Effector memory CD4-positive, alpha-beta T cell (primary cell): ENCODE measurements at places on chromosomes 16 and 17.

GRCh38 chr17:14672830-14673229 is 371.9 kb downstream of the HS3ST3B1 start:
- DNase-seq, result no peak

- DNase-seq, result no peak
Observed at GRCh38 chr16:8458481-8459046, 131.7 kb downstream of the TMEM114 start.

DNA sequence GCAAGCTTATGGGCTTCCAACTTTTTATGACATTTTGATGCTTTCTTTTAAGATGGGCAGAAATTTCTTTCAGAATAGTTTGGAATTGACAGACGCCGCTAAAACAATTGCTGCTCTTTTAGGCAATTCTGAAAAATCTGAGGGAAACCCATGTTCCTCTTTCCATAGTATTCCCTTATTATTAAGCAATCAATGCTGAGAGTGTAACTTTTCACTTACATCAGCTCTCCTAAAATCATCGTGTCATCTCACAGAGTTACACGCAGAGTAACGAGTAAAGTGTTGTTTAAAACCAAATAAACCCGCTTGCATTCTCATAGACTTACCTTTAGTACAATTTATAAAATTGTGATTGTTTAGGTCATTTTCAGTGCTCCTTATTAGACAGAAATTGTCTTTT is 150.6 kb downstream of the MAF start:
- DNase-seq, result no peak

GRCh38 chr17:66764506-66764905 is 70.4 kb upstream of the CACNG5 start:
- DNase-seq, result no peak

GRCh38 chr16:24645739-24646645 is 83.5 kb upstream of the TNRC6A start:
- DNase-seq, result no peak

GRCh38 chr17:6508519-6509030 is 47.8 kb downstream of the PITPNM3 start:
- no peak for DNase-seq

DNA sequence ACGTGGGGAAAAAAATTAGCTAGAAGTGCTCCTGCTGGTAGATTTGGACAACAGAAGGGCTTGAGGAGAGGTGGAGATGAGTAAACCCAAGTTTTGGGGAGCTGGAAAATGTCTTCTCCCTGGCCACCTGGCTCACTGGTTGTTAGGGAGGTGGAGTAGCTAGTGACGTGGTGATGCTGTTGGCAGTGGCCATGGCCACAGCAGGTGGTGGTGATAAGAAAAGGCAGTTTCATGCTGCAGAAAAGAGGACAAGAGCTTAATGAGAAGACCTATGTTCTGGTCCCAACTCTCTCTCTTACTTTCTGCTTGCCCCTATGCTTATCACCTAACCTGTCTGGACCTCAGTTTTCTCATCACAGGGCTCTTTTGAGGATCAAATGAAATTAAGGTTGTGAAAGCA is 223.5 kb upstream of the N4BP1 start:
- DNase-seq, result no peak

DNA sequence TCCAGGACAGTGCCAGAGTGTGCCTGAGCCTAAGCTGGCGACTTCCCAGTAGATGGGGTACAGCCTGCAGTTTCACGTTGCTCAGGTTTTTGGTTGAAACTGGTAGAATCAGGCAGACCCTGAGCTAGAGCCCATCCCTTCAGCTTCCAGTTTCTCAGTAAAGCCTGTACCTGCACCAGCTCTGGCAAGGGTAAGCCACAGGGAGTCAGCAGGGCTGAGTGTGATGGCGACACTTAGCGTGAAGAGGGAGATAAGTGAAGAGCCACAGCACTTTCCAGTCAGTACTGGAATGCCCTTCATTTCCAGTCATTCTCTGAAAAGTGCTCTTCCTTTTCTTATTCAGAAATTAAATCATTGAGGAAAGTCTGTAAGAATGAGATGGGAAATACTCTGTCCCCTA is 22.4 kb downstream of the PLD6 start:
- no peak for DNase-seq

DNA sequence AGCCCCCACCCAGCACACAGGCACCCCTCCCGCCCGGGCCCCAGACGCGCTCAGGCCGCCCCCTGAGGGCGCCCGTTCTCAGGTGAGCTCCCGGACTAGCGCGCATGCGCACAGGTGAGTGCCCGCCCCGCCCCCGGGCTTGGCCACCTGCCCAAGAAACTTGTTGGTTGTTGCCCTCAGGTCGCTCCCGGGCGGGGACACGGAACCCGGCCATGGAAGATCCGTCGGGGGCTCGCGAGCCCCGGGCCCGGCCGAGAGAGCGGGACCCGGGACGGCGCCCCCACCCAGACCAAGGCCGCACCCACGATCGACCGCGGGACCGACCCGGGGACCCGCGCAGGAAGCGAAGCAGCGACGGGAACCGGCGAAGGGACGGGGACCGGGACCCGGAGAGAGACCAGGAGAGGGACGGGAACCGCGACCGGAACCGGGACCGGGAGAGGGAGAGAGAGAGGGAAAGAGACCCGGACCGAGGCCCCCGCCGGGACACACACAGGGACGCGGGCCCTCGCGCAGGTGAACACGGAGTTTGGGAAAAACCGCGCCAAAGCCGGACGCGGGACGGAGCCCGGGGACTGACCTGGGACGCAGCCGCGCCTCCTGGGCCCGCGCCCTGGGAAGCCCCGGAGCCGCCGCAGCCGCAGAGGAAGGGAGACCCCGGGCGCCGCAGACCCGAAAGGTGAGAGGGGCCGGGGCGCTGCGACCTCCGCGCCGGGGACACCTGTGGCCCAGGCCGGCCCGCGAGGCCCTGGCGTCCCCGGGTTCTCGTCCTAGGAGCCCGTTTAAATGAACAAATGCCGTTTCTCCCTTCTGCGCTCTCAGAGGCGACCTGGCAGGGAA is at the start of gene MARVELD3:
Gene MARVELD3 (plus strand): TSS at position 167 of the 840 bp plus-strand sequence. CDS start 46 bp downstream, at position 213.
- DNase-seq, result no peak

DNA sequence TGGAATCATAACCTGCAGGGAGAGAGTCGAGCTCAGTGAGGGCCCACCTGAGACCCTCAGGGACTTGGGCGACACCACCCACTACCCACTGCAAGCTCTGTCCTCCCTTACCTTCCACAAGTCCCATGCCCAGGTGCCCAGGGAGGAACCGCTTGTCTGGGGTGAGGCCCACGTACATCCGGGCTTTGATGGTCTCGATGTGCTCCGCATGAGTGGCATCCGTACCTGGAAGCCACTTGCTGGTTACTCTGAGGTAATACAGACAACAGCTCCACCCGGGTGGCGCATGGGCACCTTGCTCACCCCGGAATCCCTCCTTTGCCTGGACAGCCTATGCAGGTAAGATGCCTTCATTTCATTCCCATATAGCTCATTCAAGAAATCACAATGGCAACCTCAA is 24.8 kb downstream of the MIEF2 start:
- DNase-seq, result no peak

- DNase-seq, result no peak
Observed at GRCh38 chr16:51577621-51578303, 426.7 kb upstream of the SALL1 start.

DNA sequence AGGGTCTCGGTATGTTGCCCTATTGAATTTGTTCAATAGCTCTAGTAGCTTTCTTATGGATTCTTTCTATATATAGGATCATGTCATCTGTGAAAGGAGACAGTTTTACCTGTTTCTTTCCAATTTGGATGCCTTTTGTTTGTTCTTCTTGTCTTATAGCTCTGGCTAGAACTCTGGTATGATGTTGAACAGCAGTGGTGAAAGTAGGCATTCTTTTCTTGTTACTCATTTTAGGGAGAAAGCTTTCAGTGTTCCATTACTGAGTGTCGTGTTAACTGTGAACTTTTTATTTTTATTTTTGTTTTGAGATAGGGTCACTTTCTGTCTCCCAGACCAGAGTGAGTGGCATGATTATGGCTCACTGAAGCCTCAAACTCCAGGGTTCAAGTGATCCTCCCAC is 21.2 kb downstream of the EFCAB5 start:
- no peak for DNase-seq

- DNase-seq, result no peak
Observed at GRCh38 chr17:74336307-74336706, 10.3 kb downstream of the KIF19 start.

GRCh38 chr16:7439518-7439917 is 106.9 kb downstream of the RBFOX1 start:
- DNase-seq, result no peak

GRCh38 chr17:64080174-64080618 is 49.7 kb downstream of the ERN1 start:
- DNase-seq, result no peak

DNA sequence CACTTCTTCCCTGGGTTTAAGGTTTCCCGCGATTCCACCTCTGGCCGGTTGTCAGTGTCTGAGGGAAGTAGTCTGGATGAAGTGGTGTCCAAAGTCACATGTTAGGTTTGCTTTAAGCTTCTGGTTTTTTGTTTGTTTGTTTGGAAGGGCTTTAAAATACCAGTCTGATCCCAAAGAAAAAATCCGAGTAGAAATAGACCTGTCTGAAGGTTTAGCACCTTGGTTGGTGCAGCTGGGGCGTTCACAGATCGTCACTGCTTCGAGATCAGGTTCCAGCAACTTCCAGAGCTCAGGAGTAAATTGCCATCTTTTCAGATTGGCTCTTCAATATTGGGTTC is 567 bp downstream of the TMEM97 start:
- DNase-seq, result no peak

DNA sequence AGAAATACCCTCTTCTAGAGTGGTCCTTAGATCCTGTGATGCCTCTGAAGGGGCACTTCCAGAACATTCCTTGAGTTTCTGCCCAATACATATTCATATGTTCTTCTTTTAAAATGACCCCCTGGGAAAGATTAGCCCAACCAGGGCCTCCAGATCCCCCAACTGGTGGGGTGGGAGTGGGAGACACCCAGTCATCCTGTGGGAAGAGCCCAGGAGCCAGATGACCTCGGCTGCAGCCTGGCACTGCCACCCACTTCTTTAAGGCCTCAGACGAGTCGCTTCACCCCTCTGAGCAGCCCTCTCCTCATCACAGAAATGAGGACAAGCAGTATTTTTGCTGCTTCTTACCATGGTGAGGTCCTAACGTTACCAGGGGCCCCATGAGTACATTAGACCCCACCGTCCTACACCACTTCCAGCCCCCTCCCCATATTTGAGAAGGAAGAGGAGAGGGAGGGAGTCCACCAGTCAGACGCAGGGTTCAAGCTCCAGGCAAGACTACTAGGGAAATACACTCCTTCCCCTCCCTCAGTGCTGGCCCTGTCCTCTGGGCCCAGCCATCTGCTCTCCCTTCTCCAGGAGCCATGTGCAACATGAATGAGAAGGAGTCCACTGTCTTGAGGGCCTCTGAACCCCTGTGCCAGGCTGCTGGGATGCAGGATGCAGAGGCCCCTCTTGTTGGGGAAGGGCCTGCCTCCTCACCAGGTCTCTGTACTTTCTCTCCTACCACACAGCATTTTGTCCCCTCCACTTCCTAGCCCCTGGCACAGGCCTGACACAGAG is 11.8 kb downstream of the MPO start:
- DNase-seq, result no peak

DNA sequence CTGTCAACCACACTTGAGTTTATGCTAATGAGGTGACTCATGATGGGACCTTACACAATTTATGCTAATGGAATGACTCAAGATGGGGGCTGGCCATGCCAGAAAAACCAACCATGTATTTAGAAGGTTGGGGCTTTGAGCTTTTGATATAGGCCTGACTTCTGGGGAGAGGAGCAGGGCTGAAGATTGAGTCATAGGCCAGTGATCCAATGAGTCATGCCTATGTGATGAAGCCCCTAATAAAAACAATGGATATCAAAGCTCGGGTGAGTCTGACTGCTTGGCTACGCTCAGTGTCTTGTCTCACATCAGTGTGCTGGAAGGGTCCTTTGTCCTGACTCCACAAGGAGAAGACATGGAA is 7.3 kb downstream of the MFSD6L start:
- DNase-seq, result no peak

DNA sequence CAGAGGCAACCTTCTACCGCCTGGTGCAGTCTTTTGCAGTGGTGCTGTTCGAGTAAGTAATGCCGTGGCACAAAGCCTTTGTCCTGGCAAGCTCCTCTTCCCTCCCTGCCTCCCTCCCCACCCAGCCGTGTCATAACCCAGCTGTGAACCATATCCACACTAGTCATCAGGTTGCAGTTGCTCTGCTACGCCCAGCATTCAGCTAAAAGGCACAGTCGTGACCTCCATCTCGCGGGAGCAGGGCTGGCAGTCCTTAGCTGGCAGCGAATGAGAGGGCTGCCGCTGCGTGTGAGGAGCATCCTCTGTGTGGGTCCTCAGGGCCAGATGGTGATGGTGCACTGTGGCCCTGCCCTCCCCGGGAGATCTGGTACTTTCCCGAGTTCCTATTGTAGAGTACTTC is 39.3 kb downstream of the CIBAR2 start:
- DNase-seq, result no peak
